Activated T-cell treated with anti-CD3 and anti-CD28 coated beads for 4 hours (primary cell): ENCODE measurements at places on chromosomes 2 and 18.

GRCh38 chr2:234032279-234032856 lies 18.1 kb upstream of the SPP2 start:
- DNase-seq, result no peak

DNA sequence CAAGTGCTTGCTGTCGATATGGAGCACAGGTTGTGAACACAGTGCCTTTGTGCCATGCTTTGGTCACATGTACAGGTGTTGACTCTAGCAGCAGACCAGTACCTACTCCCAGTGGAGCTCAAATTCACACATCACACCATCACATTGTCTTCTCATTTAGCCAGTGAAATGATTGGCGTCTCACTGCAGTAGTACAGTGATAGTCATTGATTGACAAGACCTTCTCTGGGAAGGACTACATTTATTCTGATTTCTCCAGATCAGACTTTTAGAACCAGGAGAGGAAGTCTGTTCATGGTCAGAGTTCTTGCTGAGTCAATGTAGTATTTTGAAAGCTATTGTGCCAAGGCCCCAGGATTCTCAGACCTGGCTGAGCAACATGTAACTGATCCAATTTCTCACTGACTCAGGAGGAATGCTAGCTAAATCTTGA lies 75.2 kb downstream of the FMNL2 start:
- DNase-seq, result no peak

DNA sequence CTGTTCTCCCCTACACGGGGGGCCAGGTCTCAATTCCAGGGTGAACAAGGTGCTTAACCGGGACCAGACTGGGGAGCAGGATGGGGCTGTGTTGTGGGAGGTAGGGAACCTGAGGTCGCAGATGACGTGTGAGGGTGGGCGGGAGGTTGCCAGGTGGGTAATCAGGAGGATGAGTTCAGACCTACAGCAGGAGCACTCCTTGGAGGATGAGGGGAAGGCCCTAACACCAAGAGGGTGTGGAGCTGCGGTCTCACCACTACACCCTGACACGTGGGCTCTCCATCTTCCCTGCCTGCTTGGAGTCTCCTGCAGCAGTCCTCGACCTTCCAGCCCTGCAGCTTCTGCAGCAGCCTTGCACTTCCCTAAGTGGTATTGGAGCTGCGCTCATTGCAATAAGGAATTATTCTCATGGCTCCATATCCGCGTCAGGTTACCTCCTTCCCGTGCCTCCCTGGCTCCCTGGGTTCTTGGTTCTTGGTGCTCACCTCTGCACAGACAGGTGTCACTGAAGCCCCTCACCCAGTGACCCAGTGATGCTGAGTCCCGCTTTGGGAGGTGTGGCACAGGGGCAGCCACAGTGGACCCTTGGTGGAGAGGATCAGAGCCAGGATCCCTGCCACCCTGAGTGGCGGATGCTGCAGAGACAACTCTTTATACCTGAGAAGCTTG lies 15.5 kb downstream of the SH3BP4 start:
- DNase-seq, result no peak

DNA sequence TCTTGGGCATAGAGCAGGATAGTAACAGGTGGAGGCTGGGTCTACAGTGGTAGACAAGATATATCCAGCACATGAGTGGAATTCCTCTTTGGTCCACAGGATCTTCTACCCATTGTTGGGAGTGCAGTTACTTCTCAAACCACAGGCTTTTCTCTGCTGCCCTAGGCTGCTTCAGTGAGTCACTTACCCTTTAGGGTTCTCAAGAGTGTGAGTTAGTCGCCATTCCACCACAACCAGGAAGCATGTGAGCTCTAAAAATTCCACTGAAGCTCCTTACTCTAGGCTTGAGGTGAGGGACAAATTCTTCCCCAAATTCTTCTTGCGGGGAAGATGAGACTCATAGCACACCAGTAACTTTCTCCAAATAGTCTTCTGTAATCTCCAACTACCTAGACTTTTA lies 189.4 kb downstream of the PLCL1 start:
- DNase-seq, result no peak

- no peak for DNase-seq
Measured at GRCh38 chr18:55007602-55008001, 48.3 kb upstream of the CCDC68 start.

DNA sequence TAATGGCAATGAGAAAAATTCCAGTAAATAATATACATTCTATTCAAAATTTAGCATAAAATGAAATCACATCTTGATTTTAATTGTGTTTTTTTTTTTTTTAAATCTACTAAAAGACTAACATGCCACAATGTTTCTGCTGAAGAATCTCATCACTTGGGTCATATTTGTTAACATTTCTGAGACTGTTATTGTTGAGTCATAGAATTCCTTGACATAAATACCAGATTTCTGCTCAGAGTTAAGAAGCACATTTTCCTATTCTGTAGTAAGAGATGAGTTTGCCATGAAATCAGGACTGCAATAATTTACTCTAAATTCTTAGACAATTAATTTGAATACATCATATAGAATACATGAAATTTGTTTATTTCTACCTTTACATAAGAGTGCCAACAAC lies 154.9 kb upstream of the KYNU start:
- no peak for DNase-seq

- no peak for DNase-seq
Measured at GRCh38 chr2:74843899-74844298, 10.0 kb downstream of the HK2 start.

GRCh38 chr2:113376253-113376912 lies 61.1 kb upstream of the ZNG1B start:
- DNase-seq, result no peak

- no peak for DNase-seq
Measured at GRCh38 chr2:36031471-36031870, 324.1 kb upstream of the CRIM1 start.

DNA sequence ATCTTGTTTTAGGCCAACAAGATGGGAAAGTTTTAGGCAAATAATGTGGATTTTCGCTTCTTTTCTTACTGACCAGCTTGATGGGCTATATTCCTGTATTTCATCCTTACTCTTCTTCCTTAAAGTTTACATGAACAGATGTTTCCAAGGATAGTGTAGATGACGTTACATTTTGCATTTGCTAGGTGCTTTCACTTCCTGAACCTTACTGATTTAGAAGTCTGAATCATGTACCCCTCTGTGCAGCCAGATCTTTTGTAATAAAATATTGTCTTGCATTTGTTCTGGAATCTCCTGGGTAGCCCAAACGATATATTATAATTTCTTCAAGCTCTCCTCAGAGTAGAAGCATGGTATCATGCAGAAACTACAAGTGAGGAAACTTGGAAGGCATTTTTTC lies 93.4 kb downstream of the CALCRL start:
- no peak for DNase-seq

GRCh38 chr2:154587739-154588138 lies 110.8 kb upstream of the KCNJ3 start:
- DNase-seq, result no peak

DNA sequence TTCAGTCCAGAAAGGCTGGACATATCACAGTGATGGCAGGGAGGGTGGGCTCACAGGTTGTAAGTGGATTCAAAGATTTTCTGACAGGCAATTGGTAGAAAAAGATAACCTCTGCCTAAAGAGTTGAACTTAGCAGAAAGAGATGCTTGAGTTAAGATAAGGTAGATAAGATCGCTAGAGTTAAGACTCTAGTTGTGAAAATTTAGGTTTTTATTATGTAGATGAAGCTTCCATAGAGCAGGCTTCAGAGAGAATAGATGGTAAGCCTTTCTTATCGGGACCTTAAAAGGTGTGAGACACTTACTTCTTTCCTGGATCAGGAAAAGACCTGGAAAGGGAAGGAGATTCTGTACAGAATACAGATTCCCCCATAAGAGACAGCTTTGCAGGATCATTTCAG lies 134.4 kb downstream of the GULP1 start:
- no peak for DNase-seq

- no peak for DNase-seq
Measured at GRCh38 chr2:227781841-227782240, 31.8 kb upstream of the CCL20 start.

DNA sequence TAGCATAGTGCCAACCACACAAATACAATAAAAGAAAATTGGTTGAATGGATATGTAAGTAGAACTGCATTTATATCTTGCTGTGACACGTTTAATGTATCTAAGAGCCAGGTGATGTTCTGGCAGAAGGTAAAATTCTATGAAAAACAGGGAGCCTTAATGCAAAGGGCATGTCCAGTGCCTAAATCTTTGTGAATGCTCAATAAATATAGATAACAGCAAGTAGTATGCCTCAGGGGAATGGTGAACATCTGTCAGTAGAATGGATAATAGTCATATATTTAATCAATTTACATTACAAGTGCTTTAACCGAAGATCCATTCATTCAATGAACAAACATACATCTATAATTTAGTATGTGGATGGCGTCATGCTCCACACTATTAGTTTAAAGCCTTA lies 43.7 kb upstream of the NYAP2 start:
- no peak for DNase-seq

DNA sequence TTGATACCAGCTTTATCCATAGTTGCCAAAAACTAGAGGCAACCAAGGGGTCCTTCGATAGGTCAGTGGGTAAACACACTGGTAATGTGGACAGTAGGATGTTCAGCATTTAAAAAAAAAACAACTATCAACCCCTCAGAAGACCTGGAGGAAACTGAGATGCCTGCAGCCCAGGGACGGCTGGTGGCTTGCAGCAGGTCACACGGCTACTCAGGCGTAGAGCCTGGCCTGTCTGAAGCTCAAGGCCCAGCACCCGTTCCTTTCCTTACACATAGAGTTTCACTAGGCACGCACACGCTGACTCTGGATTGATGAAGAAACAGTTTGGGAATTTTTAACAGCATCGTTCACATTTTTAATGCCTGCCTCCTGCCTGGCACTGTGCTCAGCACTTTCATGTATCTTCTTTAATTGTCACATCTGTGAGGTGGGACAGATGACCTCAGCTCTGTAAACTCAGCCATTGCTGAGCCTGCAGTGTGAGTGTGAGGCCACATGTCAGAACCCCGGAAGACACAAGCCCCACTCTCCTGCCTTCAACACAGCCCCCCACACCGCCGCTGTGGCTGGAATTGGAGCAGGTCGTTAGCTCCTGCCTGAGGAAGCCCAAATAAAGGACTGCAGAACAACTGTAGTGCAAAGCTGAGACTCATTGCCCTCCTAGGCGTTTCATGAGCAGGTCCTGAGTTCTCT lies 40.7 kb downstream of the TRAPPC12 start:
- DNase-seq, result no peak

DNA sequence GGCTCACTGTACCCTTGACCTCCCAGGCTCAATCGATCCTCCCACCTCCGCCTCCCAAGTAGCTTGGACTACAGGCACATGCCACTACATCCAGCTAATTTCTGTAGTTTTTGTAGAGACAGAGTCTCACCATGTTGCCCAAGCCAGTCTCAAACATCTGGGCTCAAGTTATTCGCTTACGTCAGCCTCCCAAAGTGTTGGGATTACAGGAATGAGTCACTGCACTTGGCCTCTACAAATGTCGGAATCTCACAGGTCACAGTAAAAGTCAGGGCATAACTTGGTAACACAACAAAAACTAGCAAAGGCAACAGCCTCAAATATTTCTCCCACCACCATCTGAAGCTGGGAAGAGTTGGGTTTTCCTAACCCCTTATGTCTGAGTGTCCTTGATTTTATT lies 25.3 kb downstream of the SCG2 start:
- DNase-seq, result no peak

DNA sequence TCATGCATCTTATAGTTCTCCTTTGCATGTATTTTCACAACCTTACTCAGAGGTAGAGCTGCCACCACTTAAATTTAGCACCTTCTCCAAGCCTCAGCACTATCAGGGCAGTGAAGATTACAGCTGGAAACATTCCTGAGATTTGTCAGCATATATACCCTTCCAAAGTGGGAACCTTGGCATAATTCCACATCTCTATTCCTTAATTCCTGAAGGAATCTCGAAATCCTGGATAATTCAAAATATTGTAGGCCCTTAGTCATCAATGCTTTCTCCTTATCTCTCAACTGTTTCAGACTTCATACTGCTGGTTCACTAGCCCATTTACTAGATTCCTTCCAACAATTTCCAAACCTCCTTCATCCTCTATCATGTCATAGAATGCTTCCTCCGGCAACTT lies 87.4 kb downstream of the ITSN2 start:
- no peak for DNase-seq

DNA sequence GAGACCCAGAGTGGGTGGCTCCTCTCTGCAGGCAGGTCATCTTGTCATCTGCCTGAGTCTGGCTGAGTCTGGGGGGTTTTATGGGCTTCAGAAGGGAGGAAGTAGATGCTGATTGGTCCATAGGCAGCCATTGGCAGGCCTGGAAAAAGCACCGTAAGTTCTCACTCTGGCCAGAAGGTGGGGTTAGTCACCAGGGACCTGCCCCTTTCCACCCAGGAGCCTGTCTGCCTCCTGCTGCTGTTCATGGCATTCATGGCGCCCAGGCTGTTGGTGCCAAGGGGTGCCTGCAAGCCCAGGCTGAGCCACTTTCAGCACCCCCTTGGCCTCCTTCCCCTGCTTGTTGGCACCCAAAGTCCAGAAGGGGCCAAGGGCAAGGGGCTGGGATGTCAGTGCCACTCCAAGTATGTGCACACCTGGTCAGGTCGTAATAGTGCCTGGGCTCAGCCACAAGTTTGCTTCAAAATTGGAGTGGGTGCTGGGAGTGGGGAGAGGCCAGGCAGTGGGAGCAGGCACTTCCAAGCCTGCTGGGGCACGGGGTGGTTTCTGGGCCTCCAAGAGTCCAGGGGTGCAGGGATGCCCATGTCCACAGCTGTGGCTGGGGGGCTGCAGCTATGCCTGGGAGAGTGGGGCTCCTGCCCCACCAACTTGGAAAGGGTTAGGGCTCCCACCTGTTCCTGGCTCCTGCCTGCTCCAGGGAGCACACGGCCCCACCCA lies 178.1 kb downstream of the FAM210A start:
- no peak for DNase-seq

GRCh38 chr2:147548451-147548850 lies 296.4 kb upstream of the ACVR2A start:
- DNase-seq, result no peak

GRCh38 chr2:171167352-171167997 lies 6.8 kb upstream of the TLK1 start:
- no peak for DNase-seq

DNA sequence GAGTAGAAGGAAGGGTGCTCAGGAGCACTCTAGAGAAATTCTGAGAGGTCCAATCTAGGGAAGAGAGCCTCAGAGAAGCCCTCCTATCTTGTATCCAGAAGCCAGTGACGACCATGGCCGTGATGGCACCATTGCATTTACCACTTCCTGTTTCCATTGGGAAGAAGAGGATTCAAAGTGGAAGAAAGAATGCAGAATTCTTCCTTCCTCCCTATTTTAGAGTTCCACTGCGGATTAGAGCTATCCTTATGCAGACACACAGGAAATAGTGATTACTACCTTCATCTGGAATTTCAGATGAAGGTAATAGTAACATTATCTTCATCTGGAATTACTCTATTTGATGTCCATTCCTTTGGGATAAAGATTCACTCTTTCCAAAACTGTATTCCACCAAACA lies 45.6 kb upstream of the PCBP1 start:
- DNase-seq, result no peak
